ENCODE measurements at places on chromosomes 6 and 20. TPM values are rescaled to one million over a fixed set of nuclear protein-coding genes. Genes with fewer than 3 reads are reported as not detected.

DNA sequence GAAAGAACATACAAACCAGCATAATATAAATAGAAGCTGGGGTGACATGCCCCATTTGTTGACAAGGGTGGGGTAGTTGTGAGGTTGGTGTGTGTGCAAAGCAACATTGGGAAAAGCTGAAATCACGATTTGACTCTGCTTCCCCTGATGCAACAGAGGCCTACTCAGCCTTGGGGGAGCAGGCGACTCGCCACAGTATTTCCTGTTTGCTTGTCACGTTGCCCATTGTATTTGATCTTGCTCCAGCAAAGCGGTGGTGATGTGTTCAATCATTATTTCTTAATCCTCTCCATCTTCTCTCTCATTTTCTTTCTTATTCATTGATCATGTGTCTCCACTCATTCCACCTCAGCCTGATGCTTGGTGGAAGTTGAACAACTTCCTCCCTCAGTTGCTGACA is 165.8 kb upstream of the CITED2 start:
- no peak for DNase-seq

TTBK1 gene
- total RNA-seq, result 0.07 TPM

DNA sequence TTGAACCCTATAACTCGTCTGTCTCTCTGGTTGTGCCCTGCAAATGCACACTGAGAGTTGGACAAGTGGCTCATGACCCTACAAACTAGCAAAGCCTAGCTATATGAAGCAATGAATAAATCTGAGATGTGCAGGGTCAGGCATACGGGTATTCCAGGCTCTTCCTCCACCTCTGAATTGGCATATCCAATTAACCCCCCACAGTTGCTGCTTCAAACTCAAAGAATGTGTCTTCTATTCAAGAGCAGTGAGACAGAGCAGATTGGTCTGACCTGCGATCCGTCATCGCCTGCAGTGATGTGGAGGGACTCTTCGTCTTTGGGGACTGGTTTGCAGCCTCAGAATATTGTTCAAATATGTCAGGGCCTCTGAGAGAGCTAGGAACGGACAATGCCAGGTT is 59.8 kb downstream of the LAMP5 start:
- no peak for DNase-seq

DNA sequence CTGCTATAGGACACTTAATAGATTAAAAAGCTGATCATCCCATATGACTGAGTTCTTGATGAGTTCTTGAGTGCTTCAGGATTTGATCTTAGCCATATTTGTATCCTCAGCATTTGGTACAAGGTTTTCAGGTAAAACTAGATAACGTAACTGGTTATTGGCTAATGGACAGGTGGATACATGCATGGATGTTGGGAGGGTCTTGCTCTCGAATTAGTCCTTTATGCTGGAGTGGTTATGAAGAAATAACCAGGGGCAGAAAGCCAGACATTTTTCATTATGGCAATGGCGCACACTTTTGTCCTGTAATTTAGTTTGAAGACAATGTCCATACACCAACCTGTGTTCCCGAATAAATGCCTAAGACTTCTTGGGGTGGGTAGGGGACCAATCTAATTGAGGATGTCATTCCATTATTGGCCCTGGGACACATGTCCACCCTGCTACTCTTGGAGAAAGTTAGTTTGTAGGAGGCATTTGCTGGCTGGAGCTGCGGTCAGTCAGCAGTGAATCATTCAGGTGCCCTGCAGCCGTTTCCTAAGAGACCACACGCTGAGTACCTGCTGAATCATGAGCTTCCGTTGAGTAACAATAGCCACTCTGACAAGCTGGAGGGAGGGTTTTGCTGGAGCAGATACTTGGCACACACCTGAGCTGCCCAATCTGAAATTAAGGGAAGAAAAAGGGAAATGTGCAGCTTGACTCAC is 194.4 kb downstream of the FOXA2 start:
- no peak for DNase-seq

B3GAT2 gene
- under 0.01 TPM for total RNA-seq

GRCh38 chr20:46670585-46671584 is 18.4 kb downstream of the TP53RK start:
- no peak for DNase-seq

SPTLC3 gene
- total RNA-seq, result 0.71 TPM

TAGAP gene
- not detected for total RNA-seq

Measured in pulmonary artery endothelial cell (primary cell).